ENCODE measurements at places on chromosomes 1 and 21. TPM values are rescaled to one million over a fixed set of nuclear protein-coding genes. Genes with fewer than 3 reads are reported as not detected.
A peak's percentile ranks its signal among the peaks of the same experiment; 100 is the strongest.

Gene SEMA4A
- total RNA-seq = 8.2 TPM

Gene GPR52
- 4.1 TPM for total RNA-seq

Gene KIF17
- 6.3 TPM for total RNA-seq

Gene LGR6
- total RNA-seq = not detected

Gene FLG
- 0.28 TPM for total RNA-seq

Gene AMY1A
- total RNA-seq = not detected

Gene CLCA4
- total RNA-seq = 0.07 TPM

Gene ZNF648
- 1.7 TPM for total RNA-seq

DNA sequence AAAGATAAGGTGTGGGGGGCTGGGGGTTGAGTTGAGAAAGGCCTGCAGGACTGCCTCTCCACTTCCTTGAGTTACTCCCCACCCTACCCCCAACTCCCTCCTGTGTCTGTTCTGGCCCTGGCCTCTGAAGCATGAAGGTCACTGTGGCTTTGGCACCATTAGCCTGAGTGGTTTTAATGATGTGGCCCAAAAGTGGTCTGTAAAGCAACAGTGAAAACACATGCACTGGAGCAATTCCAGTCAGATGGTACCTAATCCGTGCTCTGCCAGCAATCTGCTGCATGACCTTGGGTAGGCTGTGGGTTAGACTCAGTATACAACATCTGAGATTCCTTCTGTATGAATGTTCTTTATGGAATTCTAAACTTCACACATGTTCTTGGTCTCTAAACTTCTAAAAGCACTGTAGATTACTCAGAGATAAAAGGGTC lies 86.5 kb upstream of the ATP1A1 start:
- DNase-seq = no peak

GRCh38 chr1:14576155-14576554 lies 22.3 kb upstream of the KAZN start:
- DNase-seq = no peak

- no peak for DNase-seq
Measured at GRCh38 chr21:46605767-46606426, 1.0 kb upstream of the S100B start.

DNA sequence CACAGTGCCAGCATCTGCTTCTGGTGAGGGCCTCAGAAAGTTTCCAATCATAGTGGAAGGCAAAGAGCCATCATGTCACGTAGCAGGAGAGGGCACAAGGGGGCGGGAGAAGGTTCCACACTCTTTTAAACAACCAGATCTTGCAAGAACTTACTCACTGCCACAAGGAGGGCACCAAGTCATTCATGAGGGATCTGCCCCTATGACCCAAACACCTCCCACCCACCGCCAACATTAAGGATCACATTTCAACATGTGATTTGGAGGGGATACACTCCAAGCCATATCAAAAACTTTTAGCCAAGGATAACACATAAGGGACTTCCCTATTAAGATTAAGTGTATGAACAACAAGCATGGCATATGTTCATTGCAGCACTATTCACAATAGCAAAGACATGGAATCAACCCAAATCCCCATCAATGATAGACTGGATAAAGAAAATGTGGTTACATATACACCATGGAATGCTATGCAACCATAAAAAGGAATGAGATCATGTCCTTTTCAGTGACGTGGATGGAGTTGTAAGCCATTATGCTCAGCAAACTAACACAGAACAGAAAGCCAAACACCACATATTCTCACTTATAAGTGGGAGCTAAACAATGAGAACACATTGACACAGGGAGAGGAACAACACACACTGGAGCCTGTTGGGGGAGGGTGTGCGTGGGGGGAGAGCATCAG lies 19.9 kb upstream of the SLC35F3 start:
- DNase-seq = no peak

DNA sequence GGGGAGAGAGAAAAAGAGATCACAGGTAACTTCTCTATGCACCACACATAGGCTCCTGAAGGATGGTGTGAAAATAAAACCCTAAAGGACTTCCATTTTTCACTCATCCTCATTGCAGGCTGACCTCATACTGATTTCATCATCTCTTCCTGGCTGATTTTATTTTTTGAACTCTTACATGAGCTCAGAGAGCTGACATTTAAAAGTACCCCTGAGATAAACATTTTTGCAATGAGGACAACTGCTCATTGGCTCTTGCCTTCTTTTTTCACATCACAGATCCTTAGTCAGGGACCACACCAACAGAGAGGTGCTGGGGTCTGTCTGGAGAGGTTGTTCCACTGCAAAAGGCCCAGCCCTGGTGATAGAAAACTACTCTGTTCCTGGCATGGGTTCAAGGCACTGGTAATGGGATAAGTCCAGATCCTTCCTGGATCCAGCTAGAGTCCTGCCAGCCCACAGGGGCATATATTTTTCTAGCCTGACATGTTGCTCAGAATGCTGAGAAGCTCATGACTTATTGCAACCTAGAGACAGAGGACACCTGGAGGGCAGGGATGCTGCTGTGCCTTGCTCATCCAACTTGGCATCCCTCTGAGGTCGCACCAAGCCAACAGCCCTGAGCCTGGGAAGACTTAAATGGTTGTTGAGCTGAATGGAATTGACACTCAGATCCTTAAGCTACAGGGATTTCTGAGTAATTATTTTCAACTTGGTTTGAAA lies 360.0 kb downstream of the HHAT start:
- no peak for DNase-seq

- peak; percentile 27 for DNase-seq
Measured at GRCh38 chr1:113021430-113022085, 51.4 kb upstream of the LRIG2 start.

GRCh38 chr1:56418151-56418631 lies 161.2 kb downstream of the PLPP3 start:
- DNase-seq = no peak

DNA sequence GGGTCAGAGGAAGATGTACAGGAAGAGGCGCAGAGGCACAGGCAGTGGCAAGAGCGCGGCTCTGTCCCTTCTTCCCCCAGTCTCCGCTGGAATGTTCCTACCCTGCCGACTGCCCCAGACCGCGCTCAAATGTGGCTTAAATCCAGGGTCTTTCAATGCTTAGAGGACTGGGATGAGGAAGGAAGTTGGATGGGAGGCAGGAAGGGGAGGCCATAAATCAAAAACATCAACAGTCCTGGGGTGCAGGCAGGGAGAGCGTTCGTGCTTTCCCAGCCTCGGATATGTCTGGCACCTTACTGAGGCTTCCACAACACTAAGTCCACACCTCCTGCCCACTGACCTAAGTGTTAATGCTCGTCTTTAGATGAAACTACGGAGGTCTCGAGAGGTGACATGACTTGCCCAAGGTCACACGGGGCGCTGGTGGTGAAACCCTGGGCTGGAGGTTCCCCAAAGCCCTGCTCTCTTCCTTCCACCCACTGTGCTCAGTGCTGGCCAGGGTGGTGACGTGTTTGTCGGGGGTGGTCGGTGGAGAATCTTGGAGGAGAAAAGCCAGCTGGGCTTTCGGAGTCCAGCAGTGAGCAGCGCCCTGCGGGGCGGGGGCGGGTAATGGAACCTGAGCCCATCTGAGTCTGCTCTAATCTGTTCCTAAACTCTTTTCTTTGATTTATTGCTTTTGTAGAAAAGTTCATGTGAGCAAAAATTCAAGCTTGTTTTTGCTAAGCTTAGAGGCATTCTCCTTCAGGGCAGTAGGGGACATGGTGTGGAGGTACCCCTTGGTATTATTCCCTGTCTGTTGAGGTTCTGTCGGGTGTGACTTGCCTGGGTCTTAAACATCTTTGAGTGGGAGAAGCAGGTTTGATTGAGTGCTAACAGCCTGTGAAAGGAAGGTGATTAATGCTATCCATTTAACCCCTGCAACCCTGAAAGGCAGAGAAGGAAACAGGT lies 708 bp downstream of the CDA start:
- DNase-seq = peak; percentile 82

DNA sequence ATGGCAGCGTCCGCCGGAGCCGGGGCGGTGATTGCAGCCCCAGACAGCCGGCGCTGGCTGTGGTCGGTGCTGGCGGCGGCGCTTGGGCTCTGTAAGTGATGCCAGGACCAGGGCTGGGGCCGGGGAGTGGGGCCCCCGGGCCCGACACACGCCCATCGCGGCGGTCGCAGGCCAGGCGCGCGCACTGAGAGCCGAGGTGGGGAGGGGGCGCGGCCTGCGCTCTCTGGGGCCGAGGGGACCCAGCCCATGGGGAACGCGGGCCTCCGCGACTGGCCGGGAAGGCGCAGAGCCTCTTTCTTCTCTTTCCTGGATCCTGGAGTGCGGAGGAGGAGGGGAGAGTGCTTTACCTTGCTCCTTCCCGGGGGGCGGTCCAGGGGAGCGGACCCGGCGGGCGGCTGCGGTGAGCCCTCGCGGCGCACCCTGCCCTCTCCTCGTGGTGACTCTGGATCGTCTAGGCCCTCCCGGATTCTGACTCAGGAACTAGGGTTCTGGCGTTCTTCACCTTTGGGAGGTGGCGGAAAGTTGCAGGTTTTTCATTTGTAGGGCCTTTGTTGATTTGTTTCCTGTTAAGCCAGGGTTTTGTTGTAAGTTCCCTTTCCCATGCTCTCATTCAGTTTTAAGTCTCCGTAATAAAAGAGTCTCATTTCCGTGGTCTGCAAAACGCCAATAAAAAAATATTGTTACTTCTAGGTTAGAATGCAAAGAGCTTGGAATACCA lies 529 bp downstream of the MPZL1 start:
- peak; percentile 35 for DNase-seq

GRCh38 chr1:117169871-117170596 lies 40.7 kb downstream of the VTCN1 start:
- DNase-seq = no peak

DNA sequence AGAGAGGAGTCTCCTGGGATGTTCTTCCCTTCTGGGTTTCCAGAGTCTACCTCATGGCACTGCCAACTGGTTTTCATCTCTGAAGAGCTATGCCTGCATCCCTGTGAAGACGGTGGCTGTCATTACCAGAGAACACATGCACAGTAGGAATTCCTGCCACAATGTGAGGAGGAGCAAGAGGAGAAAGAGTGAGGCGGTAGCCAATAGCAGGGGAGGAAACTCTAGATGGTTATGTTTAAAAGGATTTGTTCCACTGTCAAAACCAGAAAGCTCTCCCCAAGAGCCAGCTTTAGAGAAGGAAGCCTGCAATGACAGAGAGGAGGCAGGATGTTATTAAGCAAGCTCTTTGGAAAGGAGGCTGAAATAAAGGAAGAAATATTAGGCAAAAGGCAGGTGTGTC lies 12.3 kb downstream of the LMX1A start:
- no peak for DNase-seq

- DNase-seq = peak; percentile 82
Measured at GRCh38 chr1:24294716-24295371, 24.3 kb upstream of the GRHL3 start.

DNA sequence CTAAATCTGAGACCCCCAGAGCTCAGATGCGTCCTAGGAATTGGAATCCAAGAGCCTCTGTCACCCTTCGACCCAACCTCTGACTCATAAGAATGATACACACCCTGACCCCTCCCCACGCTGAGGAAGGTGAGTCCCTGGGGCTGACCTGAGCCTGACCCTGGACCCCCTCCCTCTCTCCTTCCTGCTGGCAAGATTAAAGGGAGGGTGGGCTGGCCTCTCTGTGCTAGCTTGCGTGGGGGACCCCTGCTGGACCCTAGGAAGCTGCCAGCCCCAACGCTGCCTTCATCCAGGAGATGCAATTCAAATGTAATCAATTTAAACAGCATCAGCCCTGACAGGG lies 627 bp downstream of the PLEKHA6 start:
- DNase-seq = no peak

DNA sequence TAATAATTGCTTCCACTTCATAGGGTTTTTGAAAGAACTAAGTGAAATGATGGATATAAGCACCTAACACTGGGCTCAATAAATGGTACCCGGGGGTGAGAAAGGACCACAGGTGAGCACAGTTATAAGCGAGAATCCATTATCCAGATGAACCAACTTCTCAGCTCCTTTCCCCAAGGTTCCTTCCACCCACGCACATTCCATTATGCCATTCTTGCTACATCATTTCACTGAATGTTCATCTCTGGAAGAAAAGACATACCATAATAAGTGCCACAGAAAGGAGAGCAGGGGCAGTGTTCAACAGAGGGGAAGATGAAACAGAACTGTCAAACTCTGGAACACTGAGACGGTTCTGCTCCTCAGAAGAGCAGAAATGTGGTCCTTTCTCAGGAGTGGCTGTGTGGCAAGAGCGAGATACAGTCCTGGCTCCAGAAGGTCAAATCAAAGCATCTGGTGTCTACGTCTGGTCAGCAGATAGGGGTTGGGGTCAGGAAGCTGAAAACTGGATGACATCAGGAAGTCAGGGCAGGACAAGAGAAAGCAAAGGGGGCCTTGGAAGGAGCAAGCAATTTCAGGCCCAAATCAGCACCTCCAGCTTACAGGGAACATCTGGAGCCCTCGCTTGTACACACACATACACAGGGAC lies 255.4 kb upstream of the TMEM51 start:
- DNase-seq = no peak

GRCh38 chr1:11248169-11248568 lies 14.2 kb downstream of the MTOR start:
- no peak for DNase-seq

- DNase-seq = no peak
Measured at GRCh38 chr21:17466166-17466565, 46.7 kb upstream of the CXADR start.

DNA sequence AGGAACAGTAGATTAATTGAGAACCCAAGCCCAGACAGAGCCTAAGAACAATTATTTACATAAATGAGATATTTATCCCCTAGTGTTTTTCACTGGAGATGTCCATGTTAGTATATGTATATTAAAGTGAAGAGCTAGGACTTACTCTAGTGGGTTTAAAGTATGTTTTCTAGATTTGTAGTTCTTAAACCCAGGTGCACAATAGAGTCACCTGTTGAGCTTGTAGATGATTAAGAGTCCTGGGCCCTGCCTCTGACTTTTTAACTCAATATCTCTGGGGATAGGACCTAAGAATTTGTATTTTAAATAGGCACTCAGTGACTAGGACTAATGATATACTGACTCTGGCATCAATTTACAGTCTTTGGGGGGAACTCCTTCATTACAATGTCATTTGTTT lies 112.8 kb downstream of the DNAH14 start:
- no peak for DNase-seq
